ENCODE measurements at places on chromosomes 16 and 17.

DNA sequence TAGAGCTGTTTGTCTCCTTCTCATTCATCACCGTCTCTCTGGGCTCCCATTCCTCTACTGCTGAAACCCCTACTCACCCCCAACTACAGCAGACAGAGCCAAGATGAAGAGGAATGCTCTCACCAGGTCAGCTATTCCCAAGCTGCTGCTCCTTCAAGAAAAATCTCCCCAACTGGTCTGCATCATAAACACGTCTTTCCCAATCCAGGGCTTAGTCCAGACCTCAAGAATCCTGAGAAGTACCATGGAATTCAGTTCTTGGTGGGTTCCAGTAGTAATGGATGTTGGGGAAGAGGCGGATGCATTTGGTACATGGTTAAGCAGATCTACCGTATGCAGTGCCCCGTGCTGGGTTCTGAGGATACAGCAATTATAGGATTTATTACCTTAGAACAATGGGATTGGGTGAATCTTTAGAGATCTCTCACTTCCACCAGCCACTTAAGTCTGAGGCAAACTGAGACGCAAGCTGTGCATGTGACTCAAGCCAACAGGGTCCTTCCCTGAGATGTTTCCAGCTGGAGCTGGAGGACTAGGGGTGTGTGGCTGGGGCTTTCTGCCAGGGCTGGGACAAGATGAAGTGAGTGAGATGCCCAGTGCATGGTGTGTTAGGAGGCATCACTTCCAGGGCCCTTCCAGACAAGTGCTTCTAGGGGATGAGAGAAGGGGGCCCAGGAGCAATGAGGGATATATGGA is 232.7 kb upstream of the CDH5 start:
- DNase-seq = no peak

DNA sequence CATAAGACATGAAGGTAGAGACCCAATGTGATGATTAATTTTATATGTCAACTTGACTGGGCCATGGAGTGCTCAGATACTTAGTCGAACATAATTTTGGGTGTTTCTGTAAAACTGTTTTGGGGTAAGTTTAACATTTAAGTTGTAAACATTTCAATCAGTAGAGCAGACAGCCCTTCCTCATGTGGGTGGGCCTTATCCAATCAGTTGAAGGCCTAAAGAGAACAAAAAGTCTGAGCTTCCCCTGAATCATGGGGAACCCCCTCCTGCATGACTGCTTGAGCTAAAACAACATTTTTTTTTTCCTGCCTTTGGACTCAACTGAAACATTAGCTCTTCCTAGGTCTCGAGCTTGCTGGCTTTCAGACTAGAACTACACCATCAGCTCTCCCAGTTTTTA is 327.3 kb upstream of the SOX9 start:
- no peak for DNase-seq

GRCh38 chr16:19210280-19210924 is 42.4 kb downstream of the SYT17 start:
- DNase-seq = no peak

DNA sequence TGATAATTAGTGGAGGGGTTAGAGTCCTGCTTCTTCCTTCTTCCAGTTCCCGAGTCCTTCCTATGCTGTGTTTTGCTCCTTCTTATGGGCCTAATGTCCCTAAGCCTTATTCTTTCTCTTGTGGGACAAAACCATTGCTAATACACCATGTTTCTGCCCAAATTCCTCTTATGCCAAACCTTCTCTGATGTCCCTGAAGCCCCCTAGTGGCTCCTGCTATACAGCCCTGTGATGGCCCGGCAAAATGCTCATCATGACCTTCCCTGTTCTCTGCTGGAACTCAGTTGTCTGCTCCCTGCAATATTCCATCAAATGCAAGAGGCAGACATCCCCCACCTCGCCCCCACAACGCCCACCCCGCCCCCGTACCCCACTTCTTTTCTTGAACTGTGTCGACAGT is 171.6 kb downstream of the CDH11 start:
- no peak for DNase-seq

- no peak for DNase-seq
Measured at GRCh38 chr16:81928975-81929374, 82.3 kb downstream of the SDR42E1 start.

DNA sequence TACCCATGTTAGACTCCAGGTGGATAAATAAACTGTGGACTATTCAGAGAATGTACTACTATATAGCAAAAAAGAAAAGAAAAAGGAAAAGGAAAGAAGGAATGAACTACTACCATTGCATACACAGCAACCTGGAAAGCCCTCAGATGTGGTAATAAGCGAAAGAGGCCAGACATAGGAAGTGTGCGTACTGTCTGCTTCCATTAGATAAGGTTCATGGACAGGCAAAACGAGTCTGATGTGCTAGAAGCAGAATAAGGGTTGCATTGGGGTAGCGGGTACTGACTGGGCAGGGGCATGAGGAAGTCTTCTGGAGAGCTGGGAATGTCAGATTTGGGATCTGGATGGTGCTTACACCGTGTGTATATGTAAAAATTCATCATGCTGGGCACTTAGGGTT is 21.8 kb downstream of the CLEC16A start:
- DNase-seq = no peak

DNA sequence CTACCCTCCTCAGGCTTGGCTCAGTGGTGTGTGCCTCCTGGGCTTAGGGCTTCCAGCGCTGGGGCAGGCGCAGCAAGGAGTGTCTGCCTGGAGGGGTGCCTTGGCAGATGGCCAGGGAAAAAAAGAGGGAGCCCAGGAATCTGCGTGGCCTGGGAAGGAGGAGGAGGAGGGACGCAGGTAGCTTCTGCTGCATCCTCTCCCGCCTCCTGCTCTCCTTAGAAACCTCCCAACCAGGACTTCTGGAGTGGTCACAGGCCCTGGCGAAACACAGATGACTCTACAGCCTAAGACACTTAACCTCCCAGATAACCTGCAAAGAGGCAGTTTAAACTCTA is 7.3 kb upstream of the BCAR1 start:
- no peak for DNase-seq

DNA sequence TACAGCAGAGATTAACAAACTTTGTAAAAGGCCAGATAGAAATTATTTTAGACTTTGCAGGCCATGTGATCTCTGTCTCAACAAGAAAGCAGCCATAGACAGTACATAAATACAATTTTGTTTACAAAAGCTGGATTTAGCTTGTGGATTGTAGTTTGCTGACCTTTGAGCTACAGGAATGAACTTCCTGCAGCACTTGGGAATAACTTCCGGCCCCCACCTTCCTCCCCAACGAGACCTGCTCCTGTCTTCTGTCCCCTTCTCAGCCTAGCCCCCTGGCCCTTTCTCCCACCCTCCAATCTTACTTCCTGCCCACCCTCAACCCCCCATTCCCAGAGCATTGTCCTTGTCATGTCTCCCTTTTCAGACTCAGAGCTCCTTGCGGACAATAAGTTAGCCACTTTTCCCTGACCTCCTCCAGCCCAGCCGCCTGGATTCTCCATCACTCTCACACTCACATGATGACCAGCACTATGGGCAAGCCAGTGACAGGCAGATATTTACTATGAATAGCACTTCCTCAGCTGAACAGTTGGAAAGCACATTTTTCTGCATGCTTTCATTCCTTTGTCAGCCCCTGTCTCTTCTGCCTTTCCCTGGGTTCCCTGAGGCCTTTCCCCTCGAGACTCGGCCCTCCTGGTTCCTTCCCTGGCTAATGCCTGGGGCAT is 27.6 kb upstream of the DLX3 start:
- DNase-seq = no peak

DNA sequence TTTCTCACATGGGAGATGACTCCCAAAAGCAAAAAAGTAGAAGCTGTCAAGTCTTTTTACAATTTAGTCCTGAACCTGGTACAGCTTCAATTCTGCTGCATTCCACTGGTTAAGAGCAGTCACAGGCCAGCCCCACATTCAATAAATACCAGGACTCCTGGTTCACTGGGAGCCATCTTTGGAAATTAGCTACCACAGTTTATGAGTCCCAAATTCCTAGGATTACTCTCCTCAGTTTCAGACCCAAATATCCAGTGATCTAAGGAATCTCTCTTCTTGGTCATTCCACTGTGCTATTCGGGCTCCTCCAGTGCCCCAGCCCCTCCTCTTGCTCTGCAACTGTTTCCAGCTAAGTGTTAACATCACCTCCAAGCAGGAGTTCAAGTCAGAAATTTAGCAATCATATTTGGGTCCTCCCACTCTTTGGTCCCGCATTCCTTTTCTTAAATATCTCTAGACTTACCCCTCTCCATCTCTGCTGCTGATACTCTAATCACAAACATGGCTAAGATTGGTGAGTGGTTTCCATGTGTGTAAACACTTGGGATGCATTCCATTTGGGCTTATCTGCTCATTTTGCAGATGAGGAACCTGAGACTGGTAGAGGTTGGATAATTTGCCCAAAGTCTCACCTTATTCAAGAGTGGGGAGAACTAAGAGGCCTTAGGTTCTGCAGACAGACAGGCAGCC is 9.6 kb upstream of the WIPF2 start:
- DNase-seq = no peak

DNA sequence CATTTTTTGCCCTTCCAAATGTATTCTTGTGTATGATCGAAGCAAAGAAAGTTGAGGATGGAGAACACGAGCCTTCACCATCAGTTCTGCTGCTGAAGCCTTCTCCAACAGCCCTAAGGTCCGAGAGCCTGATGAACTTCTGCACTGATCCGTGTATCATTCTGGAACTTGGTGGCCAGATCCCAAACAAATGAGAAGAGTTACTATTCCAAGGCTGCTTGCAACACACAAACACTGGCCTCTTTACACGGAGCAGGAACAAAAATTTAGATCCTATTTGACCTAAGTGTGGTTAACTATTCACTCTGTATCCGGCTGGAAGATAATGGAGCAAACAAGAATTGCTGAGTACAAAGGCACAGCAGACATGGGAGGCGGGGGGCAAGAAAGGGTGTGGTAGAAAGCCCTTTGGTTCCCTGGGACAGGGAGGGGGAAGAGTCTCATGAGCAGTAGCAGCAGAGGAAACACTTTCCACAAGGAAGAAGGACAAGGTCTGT is 282.9 kb downstream of the SOX9 start:
- no peak for DNase-seq

DNA sequence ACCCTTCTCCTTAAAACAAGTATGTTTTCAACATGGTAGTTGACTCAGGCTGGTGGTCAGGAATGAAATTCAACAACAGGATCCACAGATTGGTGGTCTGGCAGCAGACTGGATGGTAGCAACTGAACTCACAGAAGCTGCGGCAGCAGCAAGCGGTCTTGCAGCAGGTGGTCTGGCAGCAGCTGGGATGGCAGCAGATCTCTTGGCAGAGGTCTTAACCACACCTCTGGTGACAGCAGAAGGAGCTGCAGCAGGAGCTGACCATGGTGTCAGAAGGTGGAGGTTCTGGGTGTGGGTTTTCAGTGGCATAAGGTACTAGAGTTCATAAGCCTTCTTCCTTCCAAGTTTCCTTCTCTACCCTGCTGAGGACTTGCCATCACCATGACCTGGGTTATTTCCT is 2.2 kb upstream of the KRTAP4-1 start:
- no peak for DNase-seq

DNA sequence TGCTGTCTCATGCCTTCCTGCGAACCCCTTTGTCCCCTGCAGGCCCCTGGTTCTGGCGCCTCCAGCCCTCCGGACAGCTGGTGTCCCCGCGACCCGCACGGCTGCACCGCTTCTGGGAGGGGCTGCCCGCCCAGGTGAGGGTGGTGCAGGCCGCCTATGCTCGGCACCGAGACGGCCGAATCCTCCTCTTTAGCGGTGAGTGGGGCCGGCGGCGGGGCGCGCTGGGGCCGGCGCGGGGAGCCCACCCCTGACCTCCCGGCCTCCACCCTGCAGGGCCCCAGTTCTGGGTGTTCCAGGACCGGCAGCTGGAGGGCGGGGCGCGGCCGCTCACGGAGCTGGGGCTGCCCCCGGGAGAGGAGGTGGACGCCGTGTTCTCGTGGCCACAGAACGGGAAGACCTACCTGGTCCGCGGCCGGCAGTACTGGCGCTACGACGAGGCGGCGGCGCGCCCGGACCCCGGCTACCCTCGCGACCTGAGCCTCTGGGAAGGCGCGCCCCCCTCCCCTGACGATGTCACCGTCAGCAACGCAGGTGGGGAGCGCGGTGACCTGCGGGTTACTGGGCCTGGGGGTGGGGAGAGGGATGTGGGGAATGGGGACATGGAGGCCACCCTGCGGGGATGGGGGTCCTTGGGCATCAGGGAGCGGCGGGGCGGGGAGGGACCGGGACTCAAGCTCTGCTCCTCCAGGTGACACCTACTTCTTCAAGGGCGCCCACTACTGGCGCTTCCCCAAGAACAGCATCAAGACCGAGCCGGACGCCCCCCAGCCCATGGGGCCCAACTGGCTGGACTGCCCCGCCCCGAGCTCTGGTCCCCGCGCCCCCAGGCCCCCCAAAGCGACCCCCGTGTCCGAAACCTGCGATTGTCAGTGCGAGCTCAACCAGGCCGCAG is 7.1 kb upstream of the IL32 start:
- DNase-seq = no peak

GRCh38 chr16:49649013-49649765 is 206.7 kb downstream of the ZNF423 start:
- DNase-seq = no peak

DNA sequence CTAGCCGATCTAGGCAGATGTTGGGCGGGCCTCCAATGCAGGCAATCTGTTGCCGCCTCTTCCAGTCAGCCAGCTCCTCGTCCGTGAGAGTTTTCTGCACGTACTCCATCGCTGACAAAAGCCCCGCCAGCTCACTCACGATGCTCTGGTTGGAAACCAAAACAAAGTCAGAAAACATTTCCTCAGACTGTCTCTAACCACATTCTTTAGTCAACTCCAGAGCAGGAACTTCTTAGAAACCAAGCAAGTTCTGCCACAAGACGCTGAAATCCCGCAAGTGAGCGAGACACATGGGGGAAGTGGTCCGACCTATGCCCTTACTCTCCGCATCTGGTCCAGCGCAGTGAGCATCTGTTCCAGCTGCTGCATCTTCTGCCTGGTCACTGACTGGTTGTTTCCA is 49.1 kb downstream of the STAT5A start:
- peak; percentile 33 for DNase-seq

DNA sequence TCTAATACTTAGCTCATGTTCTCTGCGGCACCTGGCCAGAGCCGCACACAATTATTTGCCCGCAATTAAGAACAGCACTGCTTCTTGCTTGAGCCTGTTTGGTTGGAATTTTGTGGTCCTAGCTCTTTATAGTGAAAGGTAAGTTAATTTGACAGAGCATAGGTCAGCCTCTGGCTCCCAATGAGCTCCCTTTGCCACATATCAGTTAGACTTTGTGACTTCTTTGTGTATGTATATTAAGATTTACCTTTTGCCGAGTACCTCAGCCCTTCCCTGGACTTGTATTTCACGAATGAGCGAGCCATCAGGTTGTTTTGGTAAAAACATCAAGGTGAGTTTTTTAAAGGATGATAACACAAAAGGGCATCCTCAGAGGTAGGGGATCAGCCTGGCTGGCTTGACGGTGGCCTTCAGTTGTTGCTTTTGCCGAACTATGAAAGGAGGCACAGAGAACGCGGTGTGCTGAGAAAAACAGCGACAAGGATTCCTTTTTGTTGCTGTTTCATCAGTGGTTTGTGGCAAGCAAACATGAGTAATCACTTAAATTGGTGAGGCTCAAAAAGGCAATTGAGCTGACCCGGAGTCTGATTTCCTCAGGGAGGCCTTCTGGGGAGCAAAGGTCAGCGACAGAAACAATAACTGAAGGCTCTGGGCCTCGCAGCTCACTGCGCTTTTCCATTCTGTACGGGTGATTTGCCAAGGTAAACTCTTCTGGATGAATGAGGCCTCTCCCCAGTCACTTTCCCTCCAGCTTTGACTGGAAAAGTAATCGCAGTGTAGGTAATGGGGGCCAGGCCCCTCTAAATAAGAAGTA is 163.6 kb downstream of the HS3ST3A1 start:
- no peak for DNase-seq
